ENCODE measurements at places on chromosomes 1 and 21. TPM values are rescaled to one million over a fixed set of nuclear protein-coding genes. Genes with fewer than 3 reads are reported as not detected.

The PCNT gene
- total RNA-seq, result 36.9 TPM

The CLDN17 gene
- total RNA-seq, result not detected

The APCS gene
- not detected for total RNA-seq

The SPRR2F gene
- not detected for total RNA-seq

The GPR3 gene
- not detected for total RNA-seq

The IGSF5 gene
- total RNA-seq, result 0.25 TPM

The LIX1L gene
- total RNA-seq, result 3.9 TPM

The CFHR2 gene
- not detected for total RNA-seq

The GJC2 gene
- total RNA-seq, result 0.55 TPM

The EFNA1 gene
- 46.3 TPM for total RNA-seq

The F3 gene
- total RNA-seq, result 24.4 TPM

The HSPA6 gene
- total RNA-seq, result 2.0 TPM

The OR2T6 gene
- total RNA-seq, result not detected

GRCh38 chr1:70509996-70510876, 99.2 kb downstream of the CTH start:
- no peak for DNase-seq

DNA sequence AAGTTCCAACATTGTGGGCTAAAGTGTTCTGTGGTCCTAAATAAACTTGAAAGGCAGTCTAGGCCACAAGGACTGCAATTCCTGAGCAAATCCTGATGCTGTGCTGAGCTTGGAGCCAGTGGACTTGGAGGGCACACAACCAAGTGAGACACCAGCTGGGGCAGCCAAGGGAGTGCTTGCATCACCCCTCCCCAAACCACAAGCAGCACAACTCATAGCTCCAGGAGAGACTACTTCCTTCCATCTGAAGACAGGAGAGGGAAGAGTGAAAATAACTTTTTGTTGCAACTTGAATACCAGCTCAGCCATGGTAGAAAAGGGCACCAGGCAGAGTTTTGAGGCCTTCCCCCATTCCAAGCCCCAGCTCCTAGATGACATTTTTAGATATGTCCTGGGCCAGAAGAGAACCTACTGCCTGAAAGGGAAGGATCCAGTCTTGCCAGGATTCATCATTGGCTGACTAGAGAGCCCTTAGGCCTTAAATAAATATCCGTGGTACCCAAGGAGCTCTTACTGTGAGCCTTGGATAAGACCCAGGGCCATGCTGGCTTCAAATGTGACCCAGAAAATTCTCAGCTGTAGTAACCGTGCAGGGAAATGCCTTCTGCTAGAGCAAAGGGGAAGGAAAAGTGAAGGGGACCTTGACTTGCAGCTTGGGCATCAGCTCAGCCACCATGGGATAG, 35.4 kb upstream of the LRRC8B start:
- no peak for DNase-seq

- no peak for DNase-seq
These were observed 118.7 kb downstream of the KCNK2 start for GRCh38 chr1:215201283-215201682.

- DNase-seq, result no peak
These were observed 38.9 kb upstream of the MRPS6 start for GRCh38 chr21:34034369-34035014.

DNA sequence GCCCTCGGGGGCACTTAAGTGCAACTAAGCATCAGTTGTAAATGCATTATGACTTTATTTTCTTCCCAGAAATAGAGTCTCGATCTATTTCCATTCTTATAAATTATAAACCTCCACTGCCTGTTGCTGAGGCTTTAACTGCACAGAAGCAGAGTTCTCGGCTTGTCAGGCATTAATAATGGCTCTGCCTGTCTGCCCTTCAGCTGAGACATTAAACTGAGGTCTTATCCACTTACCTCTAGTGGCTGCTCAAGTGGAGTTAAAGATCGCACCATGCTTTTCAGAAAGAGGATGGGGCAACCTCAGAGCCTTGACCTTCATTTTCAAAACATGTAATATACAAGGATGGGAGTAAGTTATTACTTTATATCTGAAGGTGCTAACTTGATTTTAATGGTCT, 597.6 kb upstream of the PRMT6 start:
- DNase-seq, result no peak

DNA sequence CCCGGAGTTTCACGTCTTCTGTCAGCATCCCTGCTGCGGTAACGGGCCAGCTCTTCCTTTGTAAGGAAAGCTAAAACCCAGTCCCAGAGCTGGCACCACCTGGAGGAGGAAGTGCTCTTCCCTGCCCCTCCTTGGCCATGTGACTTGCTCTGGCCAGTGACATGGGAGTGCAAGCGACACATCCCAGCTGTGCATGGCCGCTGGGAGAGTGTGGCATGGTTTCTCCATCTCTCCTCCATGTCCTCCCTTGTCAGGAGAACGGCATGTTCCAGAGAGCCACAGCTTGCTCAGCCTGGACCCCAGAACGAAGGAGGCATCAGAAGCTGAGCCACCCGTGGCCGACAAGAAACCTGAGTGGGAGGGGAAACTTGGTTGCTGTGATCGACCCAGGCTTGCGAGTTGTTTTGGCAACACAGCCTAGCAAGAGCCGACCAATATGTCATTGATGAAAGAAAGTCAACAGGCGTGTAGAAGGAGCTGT, 2.7 kb upstream of the PRXL2B start:
- DNase-seq, result peak; percentile 56

DNA sequence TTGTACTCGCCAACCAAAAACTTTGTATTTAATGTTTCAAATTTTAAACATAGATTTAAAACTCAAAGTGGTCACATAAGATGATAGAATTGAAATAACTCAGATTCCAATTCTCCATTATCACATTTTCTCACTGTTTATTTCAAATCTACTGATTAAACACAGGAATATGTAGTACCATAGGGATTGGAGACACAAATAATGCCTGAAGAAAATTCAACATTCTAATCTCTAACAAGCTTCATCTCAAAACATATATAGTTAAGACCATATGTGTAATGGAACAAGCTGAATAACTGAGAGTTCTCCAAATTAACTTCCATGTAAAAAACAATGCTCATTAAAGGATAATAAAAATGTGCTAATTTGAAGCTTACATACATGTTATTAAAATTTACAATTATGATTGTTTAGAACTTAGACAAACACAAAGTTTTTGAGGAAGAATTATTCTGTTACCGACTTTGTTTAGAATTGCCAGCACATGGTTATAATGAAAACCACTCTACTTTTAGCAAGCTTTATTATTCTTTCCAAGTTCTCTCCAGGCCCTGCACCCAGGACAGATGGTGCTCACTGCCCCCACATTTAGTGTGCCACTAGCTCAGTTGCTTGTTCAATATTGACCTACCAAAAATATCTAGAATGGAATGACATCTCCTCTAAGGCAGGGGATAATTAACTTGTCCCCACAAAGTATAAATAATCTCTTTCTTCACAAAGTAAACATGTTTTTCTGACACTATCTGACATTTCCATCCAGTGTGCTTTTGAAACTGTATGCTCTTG, 467.2 kb downstream of the TTLL7 start:
- DNase-seq, result no peak

GRCh38 chr1:231666937-231667608, 40.5 kb downstream of the DISC1 start:
- no peak for DNase-seq

GRCh38 chr1:25083481-25084345, 148.6 kb downstream of the SYF2 start:
- DNase-seq, result no peak

DNA sequence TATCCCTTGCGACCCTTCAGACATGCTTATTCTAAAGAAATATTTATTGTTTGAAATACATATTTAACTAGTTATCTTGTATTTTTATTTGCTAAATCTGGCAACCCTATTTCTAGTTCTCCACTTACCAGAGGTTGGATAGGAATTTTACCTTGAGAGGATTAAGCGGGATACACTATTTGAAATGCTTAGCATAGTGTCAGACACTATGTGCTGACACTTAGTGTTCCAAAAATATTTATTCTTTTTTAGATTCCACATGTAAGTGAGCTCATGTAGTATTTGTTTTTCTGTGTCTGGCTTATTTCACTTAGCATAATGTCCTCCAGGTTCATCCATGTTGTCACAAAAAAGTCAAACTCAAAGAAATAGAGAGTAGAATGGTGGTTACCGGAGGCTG, 78.7 kb downstream of the NTMT2 start:
- DNase-seq, result no peak

GRCh38 chr21:16420031-16420724, 690.4 kb downstream of the USP25 start:
- DNase-seq, result no peak

DNA sequence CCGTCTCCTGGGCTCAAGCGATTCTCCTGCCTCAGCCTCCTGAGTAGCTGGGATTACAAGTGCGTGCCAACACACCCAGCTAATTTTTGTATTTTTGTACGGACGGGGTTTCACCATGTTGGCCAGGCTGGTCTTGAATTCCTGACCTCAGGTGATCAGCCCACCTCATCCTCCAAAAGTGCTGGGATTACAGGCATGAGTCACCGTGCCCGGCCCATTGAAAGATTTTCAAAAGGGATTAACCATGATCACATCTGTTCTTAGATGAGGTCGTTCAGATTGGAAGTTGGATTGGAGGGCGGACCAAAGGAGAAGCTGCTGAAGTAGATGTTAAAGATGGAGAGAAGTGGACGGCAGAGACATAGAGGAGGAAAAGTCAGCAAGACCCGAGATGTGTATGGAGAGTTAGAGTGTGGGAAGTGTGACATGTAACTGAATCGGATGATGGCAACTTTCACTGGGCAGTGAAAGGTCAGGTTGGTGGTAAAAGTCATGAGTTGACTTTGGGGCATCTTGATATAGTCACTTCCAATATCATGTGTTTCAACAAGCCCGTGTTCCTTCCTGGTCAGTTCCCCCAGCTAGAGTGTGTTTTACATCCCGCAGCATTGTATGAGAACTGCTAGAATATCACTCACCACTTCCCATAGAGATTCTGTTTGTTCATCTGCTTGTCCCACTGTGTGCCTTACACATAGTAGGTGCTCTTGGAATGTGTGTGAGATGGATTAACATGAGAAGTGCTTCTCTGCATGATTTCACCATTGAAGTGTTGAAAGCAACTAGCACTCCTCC, 54.4 kb upstream of the TINAGL1 start:
- no peak for DNase-seq

- no peak for DNase-seq
These were observed 29.7 kb downstream of the CHODL start for GRCh38 chr21:18274370-18274769.

GRCh38 chr1:226181996-226182714, 4.4 kb downstream of the ACBD3 start:
- peak; percentile 60 for DNase-seq

GRCh38 chr1:235843461-235843961, 23.2 kb downstream of the LYST start:
- no peak for DNase-seq

- DNase-seq, result no peak
These were observed 61.7 kb downstream of the SAMSN1 start for GRCh38 chr21:14484188-14485009.

DNA sequence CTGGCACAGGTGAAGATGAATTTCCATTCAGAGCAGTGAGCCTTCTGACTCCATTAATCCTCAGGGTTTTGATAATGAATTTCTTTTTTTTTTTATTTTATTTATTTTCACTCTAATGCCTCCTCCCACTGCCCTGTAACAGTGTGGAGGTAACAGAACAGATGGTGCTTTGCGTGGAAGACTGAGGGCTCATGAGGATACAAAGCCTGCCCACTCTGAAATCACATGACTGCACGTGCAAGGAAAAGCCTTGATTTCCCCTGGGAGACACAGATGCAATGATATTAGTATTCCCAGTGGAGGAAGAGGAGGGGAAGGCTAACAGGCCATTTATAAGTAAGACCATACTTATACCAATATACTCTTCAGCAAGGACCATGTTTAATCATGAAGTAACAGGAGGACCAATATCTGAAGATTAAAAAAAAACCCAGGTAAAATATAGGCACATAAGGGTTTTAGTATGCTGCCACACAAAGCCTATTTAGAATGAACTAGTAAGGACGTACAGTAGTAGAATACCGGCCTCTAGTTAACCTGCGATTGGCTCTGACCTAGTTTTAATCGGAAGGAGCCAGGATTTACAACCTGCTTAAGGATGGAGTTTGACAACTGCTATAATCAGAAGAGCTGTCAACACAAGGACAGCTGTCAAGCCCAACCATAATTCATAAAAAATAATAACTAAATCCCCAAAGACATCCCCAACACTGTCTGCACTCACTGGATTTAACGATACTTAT, 69.6 kb downstream of the LHX4 start:
- DNase-seq, result no peak

GRCh38 chr1:197837911-197838310, 62.6 kb upstream of the DENND1B start:
- no peak for DNase-seq

DNA sequence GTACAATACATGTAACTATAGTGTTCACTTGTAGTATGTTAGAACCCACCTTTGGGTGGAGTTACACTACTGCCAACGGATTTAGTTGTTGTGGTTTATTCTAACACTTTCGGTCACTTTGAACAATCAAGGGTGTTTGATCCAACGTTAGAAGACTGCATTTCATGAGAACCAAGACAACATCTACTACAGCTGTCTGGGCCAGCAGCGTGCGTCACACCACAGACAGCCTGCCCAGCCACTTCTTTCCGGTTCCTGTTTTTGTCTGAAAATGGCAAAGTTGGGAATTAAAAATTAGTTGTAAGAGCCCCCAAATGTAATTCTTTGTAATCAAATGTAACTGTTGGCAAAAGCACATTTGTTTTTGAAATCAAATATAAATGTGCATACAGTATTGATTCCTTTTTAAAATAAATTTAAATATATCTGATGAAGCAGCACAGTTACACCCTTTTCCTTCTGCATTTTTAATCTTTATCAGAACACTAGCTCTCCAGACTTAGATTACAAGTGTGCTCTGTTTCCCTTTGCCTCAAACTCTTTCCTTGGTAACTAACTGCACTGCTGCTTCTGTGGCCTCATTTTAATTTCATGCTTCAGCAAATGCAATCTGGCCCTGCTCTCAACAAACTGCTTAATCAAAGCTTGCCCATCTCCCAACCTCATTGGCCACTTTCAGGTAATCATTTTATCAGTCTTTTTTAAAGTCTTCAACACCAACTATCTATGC, 86.6 kb upstream of the DPH5 start:
- DNase-seq, result peak; percentile 21

GRCh38 chr1:118223426-118223825, 38.4 kb upstream of the SPAG17 start:
- DNase-seq, result no peak

GRCh38 chr1:17696417-17697301, 58.5 kb upstream of the ACTL8 start:
- DNase-seq, result no peak

GRCh38 chr1:30753660-30754123, 3.9 kb downstream of the LAPTM5 start:
- no peak for DNase-seq

GRCh38 chr1:10721381-10722321, 74.8 kb downstream of the CASZ1 start:
- no peak for DNase-seq

GRCh38 chr1:27936370-27936769, 1.6 kb downstream of the SMPDL3B start:
- DNase-seq, result no peak

- DNase-seq, result no peak
These were observed 72.5 kb downstream of the ANGPTL1 start for GRCh38 chr1:178798232-178798861.

- no peak for DNase-seq
These were observed 353.4 kb upstream of the PLXNA2 start for GRCh38 chr1:208597571-208597970.

GRCh38 chr1:187010571-187011309, 182.0 kb downstream of the PLA2G4A start:
- DNase-seq, result no peak

- no peak for DNase-seq
These were observed 76.4 kb downstream of the ACBD6 start for GRCh38 chr1:180425952-180426351.

Data from mucosa of descending colon (tissue), 3 donors.